ENCODE measurements at places on chromosomes 1 and 21. TPM values are rescaled to one million over a fixed set of nuclear protein-coding genes. Genes with fewer than 3 reads are reported as not detected.

DNA sequence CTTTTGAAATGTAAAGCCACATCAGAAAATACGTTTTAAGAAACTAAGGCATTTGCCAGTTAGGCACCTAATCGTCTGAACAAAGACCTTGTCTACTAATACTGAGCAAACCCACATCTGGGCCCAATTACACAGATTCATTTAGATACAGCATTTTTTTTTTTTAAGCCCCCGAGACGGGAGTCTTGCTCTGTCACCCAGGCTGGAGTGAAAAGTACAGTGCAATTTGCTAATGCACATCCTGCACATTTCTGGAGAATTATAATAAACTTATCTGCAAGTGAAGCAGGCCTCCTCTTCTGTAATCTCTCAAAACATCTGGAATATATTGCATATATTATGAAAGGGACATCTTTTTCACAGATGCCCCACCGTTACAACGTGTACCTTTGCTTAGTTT, 3.3 kb downstream of the RSRP1 start:
- DNase-seq = no peak

- no peak for DNase-seq
These were observed 12.6 kb upstream of the RGL1 start for GRCh38 chr1:183792300-183792699.

DNA sequence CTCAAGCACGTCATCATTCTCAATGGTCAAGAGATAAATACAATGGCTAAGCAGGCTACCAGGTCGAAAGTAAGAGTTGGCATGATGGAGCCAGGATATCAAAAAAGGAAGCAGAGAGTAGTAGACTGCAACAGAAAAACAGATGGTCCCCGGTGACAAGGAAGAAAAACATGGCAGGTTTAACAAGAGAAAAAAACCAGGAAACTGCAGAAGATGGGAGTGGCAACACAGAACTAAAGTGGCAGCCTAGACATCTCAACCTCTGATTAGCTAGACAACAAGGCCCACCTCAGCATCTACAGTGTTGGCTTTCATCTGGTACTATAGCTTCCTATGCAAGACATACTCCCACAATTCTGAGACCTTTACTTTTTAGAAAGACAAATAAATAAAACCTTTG, 3.1 kb downstream of the UBR4 start:
- DNase-seq = no peak

SPATA1 gene
- not detected for total RNA-seq

CCDC17 gene
- 0.38 TPM for total RNA-seq

DNA sequence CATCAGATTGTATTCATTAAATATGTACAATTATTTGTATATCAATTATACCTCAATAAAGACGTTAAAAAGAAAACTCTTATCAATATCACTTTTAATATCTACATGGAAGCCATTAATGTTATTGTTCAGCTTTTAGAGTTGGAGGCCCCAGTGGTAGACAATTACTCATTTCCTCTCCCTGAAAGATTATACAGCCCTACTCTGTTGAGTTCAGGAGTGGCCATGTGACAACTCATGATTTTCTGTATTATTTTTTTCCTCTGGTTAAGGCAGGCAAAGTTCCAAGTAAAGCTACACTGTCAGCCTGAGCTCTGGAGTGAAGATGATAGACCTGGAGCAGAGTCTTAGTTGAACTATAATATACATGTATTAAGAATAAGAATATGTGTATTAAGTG, 247.9 kb upstream of the B3GALT2 start:
- no peak for DNase-seq

- DNase-seq = no peak
These were observed 6.1 kb upstream of the PSEN2 start for GRCh38 chr1:226864311-226864710.

DNA sequence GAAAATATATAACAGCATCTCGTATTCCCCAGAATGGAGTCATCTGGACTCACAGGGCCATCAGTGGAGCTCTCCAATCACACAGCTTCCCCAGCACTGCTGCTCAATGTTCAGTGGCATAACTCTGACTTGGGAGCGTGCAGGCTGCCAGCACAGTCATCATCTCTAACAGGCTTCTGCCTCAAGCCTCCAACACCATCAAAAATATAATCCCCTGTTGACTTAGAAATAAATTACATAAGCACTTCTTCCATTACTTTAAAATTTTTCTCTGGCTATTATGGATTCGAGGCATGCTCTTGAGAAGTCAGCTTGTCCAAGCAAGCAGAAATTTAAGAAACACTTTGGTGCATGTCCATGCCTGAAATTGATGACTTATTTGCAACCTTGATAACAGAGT, 6.2 kb downstream of the DUSP23 start:
- DNase-seq = no peak

GRCh38 chr1:47444562-47445465, 7.0 kb downstream of the FOXD2 start:
- no peak for DNase-seq

DNA sequence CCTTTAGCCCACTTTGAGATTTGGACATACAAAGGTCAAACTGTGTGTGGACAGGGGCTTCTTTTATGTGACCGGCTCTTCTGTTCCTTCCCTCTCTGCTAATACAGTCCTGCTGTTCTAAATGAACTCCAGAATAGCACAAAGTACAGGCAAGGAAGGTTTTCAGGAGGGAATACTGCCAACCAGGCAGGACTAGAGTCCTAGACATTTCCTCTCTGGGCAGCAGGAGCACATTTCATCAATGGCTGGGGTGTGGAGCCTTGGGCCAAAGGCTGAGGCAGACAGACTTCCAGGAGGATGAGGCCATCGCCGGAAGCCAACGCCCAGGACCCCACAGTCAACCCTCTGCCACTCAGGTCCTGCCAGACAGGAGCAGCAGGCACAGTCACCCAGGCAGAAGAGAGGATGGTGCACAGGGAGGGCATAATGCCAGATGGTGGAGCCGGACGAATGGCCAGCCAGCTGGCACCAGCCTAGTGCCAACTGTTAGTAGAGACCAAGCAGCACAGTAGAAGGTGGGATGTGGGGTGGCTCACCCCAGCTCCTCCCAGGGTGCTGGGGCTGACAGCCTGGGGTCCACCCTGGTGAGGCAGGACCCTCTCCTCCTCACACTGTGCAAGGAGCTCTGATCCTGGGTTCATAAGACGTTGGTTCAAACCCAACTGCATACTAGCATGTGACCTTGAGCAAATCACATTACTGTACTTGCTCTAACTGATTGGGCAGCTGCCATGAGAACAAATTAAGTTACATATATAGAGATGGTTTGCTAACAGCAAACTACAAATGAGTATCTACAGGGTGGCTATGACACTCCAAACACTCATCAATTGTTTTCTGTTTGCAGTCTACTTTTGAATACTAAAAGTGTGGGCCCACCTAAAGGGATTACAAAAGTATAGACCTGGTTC, 410.7 kb downstream of the SIPA1L2 start:
- DNase-seq = no peak

DNA sequence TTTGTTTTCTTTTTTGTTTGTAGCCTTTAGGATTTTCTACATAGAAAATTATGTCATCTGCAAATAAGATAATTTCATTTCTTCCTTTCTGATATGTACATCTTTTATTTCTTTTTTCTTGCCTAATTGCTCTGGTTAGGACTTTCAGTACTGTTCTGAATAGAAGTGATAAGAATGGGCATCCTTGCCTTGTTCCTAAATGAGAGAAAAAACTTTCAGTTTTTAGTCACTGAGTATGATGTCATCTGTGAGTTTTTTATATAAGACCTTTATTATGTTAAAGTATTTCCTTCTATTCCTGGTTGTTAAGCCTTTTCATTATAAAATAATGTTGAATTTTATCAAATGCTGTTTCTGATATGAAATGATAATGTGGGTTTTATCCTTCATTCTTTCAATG, 76.0 kb upstream of the SLC35F3 start:
- DNase-seq = no peak

DNA sequence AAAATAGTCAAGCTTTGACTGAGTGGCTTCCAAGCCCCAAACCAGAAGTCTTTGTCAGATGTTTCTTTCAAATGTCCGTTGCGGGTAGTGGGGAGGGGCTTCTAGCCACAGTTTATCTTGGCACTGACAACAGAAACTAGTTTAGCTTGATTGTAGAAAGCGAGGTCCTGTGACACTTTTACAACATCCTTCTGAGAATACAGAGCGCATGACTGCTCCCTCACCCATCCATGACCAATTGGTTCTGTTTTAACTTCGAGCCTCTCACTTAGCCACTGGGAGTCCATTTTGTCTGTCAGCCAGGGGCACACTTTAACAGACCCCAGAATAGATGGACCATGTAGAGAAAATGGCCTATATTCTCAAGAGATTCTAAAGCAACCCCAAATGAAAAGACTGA, 199.2 kb upstream of the ST6GALNAC5 start:
- no peak for DNase-seq

DNA sequence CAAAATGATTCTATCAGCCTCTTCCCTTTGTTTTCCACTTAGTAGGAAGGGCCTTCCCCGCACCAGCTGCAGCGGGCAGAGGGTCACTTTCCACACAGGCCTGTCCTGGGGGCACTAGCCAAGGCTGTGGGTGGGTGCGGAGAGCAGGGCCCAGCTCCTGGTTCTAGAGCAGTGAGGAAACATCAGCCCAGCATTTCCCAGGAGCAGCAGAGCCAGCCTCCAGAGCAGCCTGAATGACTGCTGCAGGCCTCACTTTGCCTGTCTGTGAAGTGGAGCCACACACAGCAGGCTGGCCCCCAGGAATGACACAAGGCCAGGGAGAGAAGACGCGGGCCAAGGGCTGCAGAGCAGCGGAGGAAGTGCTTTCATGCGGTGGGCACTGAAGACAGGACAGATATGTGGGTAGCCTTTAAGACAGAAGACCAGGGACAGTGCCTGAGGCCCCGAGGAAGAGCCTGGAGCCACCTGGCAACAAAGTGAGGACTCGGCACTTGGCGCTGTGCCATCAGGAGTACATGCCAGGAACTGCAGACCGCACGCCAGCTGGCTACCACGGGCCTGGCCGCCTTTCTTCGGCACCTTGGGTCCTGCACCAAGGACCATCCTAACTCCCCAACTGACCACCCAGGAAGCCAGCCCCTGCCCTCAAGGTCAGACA, 42.0 kb downstream of the ACOT7 start:
- DNase-seq = no peak
